Aorta (tissue), 5 donors: ENCODE measurements at places on chromosomes 3 and 15. TPM values are rescaled to one million over a fixed set of nuclear protein-coding genes. Genes with fewer than 3 reads are reported as not detected.

ITPR1 gene
- 294 TPM for total RNA-seq

GRCh38 chr3:123282461-123282860 lies 80.7 kb downstream of the SEC22A start:
- H3K4me1 ChIP-seq, result no peaks in the 10 kb centered on the region
- H3K27ac ChIP-seq, result no peak overlapping the region
- no peaks in the 10 kb centered on the region for H3K27me3 ChIP-seq

DNA sequence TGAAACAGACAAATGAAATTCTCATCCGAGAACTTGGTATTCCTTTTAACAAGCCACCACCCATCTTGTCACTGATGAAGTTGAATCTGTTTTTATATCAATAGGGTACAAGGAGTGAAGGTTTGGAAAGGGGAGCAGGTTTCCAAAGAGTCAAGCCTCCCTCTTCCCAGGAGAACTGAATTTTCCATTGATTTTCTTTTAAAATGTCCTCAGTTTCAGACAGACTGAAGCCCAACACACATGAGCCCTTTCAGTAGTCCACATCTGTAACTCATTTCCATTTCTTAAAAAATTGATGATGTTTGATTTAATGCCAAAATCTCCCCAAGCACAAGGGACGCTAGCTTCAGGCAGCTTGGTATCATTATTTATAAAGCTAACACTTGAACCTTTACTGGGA lies 187.7 kb downstream of the FOXB1 start:
- no peak overlapping the region for H3K4me3 ChIP-seq
- DNase-seq, result no peak
- no peak overlapping the region for H3K27ac ChIP-seq
- no peaks in the 10 kb centered on the region for H3K4me1 ChIP-seq
- H3K36me3 ChIP-seq, result no peaks in the 10 kb centered on the region

LRRN1 gene
- 4.8 TPM for total RNA-seq

SCN5A gene
- total RNA-seq, result 2.0 TPM

- no peak for DNase-seq
- no peak overlapping the region for H3K27ac ChIP-seq
- H3K36me3 ChIP-seq, result no peaks in the 10 kb centered on the region
Observed at GRCh38 chr15:69636169-69636915, 183.7 kb downstream of the RPLP1 start.

ARPP19 gene
- total RNA-seq, result 129 TPM

PLA2G4D gene
- not detected for total RNA-seq

GRCh38 chr3:174232658-174233429 lies 626.3 kb upstream of the NAALADL2 start:
- H3K4me1 ChIP-seq, result no peaks in the 10 kb centered on the region
- no peaks in the 10 kb centered on the region for H3K36me3 ChIP-seq
- DNase-seq, result no peak
- H3K4me3 ChIP-seq, result no peak overlapping the region

DNA sequence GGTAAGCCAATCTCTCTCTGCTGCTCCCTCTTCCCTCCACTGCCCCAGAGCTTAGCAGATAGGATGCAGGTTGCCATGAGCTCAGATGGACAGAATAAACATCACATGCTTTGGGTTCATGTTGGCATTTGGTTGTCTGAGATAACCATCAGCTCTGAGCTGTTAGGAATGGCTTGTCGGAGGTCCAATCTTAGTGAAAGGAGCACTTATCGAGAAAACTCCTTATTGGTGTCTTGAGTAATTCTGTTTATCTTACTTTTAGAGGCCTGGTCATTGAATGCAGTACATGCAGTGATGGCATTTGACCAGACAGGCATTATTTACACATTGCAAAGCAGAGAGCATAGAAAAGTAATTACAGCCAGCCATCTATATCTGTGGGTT lies 99.7 kb downstream of the CEMIP start:
- H3K36me3 ChIP-seq, result no peaks in the 10 kb centered on the region
- H3K27ac ChIP-seq, result no peak overlapping the region
- no peak overlapping the region for H3K4me3 ChIP-seq
- DNase-seq, result no peak

GRCh38 chr3:38018296-38019266 lies 10.9 kb downstream of the PLCD1 start:
- no peaks in the 10 kb centered on the region for H3K27me3 ChIP-seq
- no peaks in the 10 kb centered on the region for H3K4me1 ChIP-seq
- no peaks in the 10 kb centered on the region for H3K36me3 ChIP-seq

PPP1R14D gene
- total RNA-seq, result not detected

- peak overlapping the region; percentile 50 for H3K27ac ChIP-seq
- no peaks in the 10 kb centered on the region for H3K27me3 ChIP-seq
- peak; percentile 53 for DNase-seq
Observed at GRCh38 chr15:68389936-68390817, 41.8 kb downstream of the ITGA11 start.

SERINC4 gene
- total RNA-seq, result not detected

DNA sequence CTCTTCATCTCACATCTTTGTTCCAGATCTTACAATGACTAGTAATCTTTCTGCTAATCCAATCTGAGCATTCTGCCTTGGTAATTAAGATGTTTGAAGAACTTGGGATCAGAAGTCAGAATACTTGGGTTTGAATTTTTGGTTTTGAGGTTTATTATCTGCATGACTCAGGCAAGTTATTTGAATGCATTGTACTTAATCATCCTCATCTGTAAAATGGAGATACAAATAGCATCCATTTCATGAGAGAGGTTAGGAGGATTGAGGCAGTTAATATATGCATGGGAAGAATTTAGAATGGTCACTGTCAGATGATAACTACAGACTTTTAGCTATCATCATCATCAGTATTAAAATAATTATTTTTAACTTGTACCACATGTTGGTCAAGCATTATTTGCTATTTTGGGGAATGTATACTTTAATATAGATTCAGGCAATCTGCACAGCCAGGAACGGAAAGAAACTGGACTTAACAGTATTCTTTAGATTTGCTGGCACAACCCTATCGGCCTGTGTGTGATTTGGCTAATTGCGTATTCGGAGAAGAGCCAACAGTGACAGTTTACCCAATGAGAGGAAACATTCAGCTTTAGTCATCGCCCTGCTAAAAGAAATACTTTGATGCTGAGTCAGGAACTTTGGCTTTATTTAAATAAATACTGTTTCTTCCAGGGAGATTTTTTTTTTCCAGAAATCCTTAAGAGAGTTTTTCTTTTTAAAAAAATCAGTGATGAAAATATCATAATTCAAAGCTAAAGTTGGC lies 600.0 kb downstream of the ROBO1 start:
- no peak overlapping the region for H3K27ac ChIP-seq
- no peak for DNase-seq
- no peaks in the 10 kb centered on the region for H3K27me3 ChIP-seq
- no peaks in the 10 kb centered on the region for H3K4me1 ChIP-seq

GRCh38 chr3:32586356-32586755 lies 15.7 kb upstream of the DYNC1LI1 start:
- H3K36me3 ChIP-seq, result no peaks in the 10 kb centered on the region
- no peaks in the 10 kb centered on the region for H3K27me3 ChIP-seq
- H3K4me3 ChIP-seq, result no peak overlapping the region
- DNase-seq, result no peak

- H3K4me3 ChIP-seq, result no peak overlapping the region
- H3K36me3 ChIP-seq, result no peaks in the 10 kb centered on the region
- H3K4me1 ChIP-seq, result no peaks in the 10 kb centered on the region
- no peak for DNase-seq
Observed at GRCh38 chr15:90705212-90705611, 11.9 kb upstream of the BLM start.

GRCh38 chr3:73448041-73448440 lies 176.7 kb downstream of the PDZRN3 start:
- DNase-seq, result no peak
- no peak overlapping the region for H3K27ac ChIP-seq
- no peaks in the 10 kb centered on the region for H3K36me3 ChIP-seq
- no peaks in the 10 kb centered on the region for H3K27me3 ChIP-seq
- no peak overlapping the region for H3K4me3 ChIP-seq

DNA sequence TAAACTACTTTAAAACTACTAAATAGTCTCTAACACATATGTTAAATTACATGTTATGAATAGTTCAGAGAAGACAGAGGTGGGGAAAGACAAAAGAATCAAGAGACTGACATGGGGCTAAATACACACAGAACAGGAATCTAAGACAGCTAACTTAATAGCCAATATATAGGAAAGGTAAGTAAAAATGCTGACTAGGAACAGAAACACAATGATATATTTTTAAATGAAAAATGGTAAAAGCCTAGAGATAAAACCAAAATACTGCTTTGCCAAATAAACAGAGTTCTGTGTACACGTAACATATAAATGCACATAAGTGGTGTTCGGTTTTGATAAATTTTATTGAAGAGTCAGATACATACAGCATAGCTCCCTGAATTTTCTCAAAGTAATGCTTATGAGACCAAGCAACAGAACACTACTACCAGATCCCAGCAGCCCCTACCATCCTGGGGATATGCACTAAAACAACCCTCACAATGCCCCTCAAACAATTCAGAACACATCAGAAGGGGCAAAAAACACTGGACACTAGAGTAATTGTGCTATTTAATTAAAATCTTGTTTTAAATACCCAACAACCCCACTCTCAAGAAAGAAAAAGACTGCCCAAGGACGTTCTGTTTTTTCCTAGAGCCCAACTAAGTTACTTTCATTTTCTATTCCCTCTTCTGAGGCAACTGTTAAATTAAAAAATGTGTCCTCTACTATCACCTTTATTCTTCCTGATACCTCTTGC lies 121.1 kb downstream of the ADAM10 start:
- H3K27me3 ChIP-seq, result no peaks in the 10 kb centered on the region
- H3K27ac ChIP-seq, result no peak overlapping the region
- H3K36me3 ChIP-seq, result no peaks in the 10 kb centered on the region
- no peak for DNase-seq
- peak overlapping the region; percentile 48 for H3K4me3 ChIP-seq

- no peaks in the 10 kb centered on the region for H3K4me1 ChIP-seq
- H3K27ac ChIP-seq, result no peak overlapping the region
- no peaks in the 10 kb centered on the region for H3K27me3 ChIP-seq
- no peak overlapping the region for H3K4me3 ChIP-seq
- peak; percentile 85 for DNase-seq
- no peaks in the 10 kb centered on the region for H3K36me3 ChIP-seq
Observed at GRCh38 chr3:141308588-141309218, 59.6 kb upstream of the ZBTB38 start.

DNA sequence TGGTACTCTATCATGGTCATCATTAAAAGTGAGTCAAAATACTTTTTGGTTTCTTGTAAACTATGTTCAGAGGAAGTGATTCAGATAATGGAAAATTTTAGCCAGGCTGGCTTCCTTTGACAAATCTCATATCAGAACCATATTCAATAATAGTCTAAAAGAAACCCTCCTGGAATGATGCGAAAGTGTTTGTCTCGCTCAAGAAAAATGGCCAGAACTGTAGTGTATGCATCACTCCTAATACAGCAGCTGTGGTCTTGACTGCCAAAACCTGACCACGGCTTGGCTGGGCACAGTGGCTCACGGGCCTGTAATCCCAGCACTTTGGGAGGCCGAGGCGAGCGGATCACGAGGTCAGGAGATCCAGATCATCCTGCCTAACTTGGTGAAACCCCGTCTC lies 35.6 kb upstream of the KCNMB2 start:
- H3K36me3 ChIP-seq, result no peaks in the 10 kb centered on the region
- H3K4me3 ChIP-seq, result no peak overlapping the region
- H3K4me1 ChIP-seq, result no peaks in the 10 kb centered on the region
- H3K27me3 ChIP-seq, result no peaks in the 10 kb centered on the region
- no peak for DNase-seq

DNA sequence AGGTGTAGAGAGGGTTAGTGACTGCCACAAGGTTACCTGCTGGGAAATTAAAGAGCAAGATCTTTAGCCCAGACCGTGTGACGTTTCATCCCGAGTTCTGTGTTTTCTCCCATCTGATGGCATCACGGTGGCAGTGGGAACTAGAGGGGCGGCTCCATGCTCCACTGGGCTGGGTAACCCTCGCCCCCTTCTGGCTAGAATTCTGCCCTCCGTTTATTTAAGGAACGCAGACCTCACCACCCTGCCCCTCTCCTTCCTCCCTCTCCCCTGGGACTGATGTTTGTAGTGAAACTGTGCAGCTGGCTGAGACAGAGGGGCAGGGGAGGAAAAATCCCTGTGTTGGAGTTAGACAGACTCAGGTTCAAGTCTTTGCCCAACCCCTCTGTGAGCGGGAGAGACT lies 65.6 kb downstream of the ITGA11 start:
- H3K27me3 ChIP-seq, result no peaks in the 10 kb centered on the region
- H3K4me3 ChIP-seq, result no peak overlapping the region
- peak overlapping the region; percentile 93 for H3K27ac ChIP-seq
- H3K36me3 ChIP-seq, result no peaks in the 10 kb centered on the region
- peaks cover 10% of the 10 kb centered on the region for H3K4me1 ChIP-seq
- DNase-seq, result peak; percentile 81

DPPA2 gene
- not detected for total RNA-seq

DNA sequence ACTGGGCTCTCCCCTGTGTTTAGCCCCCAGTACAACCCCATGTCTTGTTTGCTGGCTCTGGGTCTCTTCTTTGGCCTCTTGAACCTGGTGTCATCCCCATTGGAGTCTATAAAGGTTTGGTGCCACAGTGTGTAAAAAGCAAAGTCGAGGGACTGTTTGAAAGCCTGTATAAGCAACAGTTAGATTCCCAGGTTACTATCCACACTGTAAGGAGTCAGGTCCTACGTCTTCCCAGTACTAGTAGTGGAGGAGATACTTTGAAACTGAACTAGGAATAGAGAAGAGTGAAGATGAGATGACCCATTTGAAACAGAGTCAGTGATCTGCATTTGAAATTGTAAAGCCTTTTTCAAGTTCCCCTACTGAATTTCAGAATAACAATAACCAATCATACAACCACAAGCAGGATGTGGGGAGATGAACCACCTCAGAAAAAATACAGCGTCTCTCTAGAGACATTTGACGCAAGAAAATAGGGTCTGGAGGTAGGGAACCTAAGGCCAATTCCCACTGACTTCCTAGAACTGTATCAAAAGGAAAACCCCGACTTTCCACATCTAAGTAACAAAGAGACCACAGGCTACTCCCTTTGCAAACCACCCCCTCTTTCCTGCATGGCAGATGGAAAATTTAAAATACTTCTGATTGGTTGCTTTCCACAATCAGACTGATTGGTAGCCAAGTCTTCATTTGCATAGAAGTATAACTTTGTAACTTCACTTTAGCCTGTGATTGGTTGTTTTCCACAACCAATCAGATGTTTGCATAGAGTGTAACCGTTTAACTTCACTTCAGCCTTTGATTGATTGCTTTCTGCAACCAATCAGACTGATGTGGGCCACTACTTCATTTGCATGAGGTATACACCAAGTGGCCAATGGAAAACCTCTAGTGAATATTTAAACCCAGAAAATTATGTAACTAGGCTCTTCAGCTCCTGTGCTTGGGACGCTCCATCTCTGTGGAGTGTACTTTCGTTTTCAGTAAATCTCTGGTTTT lies 49.9 kb upstream of the NEDD4 start:
- no peak overlapping the region for H3K27ac ChIP-seq
- no peaks in the 10 kb centered on the region for H3K4me1 ChIP-seq
- H3K36me3 ChIP-seq, result no peaks in the 10 kb centered on the region

MAGEL2 gene
- total RNA-seq, result 0.13 TPM

DNA sequence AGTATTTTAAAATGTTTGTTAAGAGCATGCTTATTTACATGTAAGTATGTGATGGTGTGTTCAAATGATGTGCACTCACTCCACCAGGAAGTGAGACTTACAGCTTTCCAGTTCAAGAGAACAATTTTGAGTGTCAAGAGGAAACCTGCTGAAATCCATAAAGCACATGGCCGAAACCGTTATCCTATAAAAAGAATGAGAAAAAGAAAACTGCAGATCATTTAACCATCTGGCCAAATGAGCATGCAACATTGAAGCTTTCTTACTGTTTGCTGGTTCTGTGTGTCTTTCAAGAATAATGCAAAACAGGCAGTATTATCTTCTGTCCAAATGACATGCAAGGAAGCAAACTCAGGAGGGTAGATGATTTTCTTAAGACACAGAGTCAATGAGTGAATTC lies 26.3 kb downstream of the GABRR3 start:
- no peaks in the 10 kb centered on the region for H3K4me1 ChIP-seq
- no peak overlapping the region for H3K27ac ChIP-seq
- no peaks in the 10 kb centered on the region for H3K36me3 ChIP-seq
- H3K4me3 ChIP-seq, result no peak overlapping the region

CHSY1 gene
- total RNA-seq, result 78.4 TPM

PRR20G gene
- not detected for total RNA-seq
